A549 treated with GW870086 at 1 μM for 4 hours (cell line): ENCODE measurements at places on chromosomes 16 and 17. TPM values are rescaled to one million over a fixed set of nuclear protein-coding genes. Genes with fewer than 3 reads are reported as not detected.

Gene CDC42EP4
- total RNA-seq: 65.1 to 84.3 TPM (median 76.9 TPM) in 5 replicates

Gene GPRC5B
- total RNA-seq: 26.7 to 32.0 TPM (median 31.1 TPM) in 5 replicates

Gene GAS2L2
- 0.07 to 0.12 TPM (median 0.09 TPM) in 3 of 5 replicates, not detected in the others for total RNA-seq

Gene ABI3
- not detected in 5 replicates for total RNA-seq

Gene MYO15B
- total RNA-seq: 38.8 to 59.9 TPM (median 49.7 TPM) in 5 replicates

Gene HIGD1B
- not detected in 5 replicates for total RNA-seq

Gene HMOX2
- total RNA-seq: 50.9 to 64.8 TPM (median 59.2 TPM) in 5 replicates

Gene KRT28
- total RNA-seq: not detected in 5 replicates
